ENCODE measurements at places on chromosomes 1 and 21.

GRCh38 chr1:243487036-243487648 is 231.3 kb downstream of the SDCCAG8 start:
- no peak for DNase-seq

DNA sequence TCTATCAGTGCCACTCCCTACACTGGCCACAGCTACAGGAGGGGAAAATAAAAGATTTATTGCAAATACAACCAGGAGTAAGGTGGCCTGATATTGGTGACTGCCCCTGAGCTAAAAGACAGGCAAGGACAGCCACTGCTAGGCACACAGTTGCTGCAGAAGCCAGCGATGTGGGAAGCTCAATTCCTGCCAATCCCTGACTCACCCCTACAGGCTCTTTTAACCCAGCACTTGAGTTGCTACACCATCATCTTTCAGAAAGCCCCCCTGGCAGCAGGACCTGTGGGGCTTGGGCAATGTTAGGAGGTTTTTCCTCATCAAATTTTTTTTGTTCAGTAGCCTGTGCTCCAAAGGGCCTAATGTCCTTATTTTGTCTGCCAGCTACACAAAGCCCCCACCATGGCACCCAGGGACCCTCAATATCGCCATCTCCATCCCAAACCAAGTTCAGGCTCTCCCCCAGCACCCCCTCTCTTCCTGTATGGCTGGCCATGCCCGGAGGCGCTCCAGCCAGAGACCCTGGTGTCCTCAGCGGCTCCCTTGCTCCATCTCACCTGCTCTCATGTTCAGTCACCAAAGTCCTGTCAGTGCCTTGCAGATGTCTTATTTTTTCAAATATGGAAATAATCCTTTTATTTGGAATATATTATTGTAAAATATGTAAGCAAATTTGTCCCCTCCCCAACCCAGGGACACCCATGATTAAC is 13.4 kb downstream of the CLEC20A start:
- no peak for DNase-seq

DNA sequence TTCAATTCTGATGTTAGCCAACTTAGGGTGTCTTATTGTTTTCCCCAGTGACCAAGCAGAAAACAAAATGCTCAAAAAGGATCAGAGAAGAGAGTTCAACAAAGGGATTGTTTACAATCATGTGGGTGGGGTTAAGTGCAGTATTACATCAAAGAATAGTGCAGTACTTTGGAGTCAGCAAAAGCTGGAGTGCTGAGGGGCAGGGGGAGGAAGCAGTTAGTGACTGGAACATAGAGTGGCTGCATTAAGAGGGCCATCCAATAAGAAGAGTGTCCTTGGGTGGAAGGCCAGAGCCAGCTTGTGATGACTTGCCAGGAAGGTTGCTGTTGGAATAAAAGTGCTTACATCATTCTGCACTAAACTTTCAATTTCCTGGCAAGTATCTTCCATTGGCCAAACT is 175.5 kb downstream of the CYYR1 start:
- no peak for DNase-seq

GRCh38 chr1:65964123-65964522 is 171.4 kb downstream of the PDE4B start:
- no peak for DNase-seq

- no peak for DNase-seq
These were observed 434 bp downstream of the EVA1B start for GRCh38 chr1:36322786-36323635.

GRCh38 chr1:11990303-11991032 is 10.2 kb downstream of the MFN2 start:
- no peak for DNase-seq

DNA sequence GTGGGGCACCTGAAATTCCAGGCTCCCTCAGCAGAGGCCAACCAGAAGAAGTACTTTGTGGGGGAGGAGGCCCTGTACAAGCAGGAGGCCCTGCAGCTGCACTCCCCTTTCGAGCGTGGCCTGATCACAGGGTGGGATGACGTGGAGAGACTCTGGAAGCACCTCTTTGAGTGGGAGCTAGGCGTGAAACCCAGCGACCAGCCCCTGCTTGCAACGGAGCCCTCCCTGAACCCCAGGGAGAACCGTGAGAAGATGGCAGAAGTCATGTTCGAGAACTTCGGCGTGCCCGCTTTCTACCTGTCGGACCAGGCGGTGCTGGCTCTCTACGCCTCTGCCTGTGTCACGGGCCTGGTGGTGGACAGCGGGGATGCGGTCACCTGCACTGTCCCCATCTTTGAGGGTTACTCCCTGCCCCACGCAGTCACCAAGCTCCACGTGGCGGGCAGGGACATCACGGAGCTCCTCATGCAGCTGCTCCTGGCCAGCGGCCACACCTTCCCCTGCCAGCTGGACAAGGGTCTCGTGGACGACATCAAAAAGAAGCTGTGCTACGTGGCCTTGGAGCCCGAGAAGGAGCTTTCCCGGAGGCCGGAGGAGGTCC is 634 bp downstream of the ACTRT2 start:
- DNase-seq: no peak

DNA sequence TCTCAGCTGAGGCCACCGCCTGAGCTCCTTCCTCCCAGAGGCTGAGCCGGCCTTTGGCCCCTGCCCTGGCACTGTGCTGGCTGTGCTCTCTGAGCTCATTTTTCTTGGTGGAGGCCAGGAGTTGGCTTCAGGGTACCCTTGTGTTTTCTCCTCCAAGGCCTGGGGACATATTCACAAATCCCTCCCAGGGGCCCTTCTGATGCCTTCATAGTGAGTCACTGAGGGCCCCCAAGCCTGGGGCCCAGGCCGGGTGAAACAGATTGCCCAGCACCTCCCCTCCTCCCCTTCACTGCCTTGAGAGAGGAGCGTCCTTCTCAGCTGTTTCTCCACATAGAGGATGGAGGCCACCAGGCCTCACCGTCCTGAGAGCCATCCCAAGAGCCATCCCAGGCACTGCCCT is 105.8 kb downstream of the SIK1 start:
- no peak for DNase-seq

GRCh38 chr1:219299420-219299819 is 125.7 kb downstream of the LYPLAL1 start:
- DNase-seq: no peak

DNA sequence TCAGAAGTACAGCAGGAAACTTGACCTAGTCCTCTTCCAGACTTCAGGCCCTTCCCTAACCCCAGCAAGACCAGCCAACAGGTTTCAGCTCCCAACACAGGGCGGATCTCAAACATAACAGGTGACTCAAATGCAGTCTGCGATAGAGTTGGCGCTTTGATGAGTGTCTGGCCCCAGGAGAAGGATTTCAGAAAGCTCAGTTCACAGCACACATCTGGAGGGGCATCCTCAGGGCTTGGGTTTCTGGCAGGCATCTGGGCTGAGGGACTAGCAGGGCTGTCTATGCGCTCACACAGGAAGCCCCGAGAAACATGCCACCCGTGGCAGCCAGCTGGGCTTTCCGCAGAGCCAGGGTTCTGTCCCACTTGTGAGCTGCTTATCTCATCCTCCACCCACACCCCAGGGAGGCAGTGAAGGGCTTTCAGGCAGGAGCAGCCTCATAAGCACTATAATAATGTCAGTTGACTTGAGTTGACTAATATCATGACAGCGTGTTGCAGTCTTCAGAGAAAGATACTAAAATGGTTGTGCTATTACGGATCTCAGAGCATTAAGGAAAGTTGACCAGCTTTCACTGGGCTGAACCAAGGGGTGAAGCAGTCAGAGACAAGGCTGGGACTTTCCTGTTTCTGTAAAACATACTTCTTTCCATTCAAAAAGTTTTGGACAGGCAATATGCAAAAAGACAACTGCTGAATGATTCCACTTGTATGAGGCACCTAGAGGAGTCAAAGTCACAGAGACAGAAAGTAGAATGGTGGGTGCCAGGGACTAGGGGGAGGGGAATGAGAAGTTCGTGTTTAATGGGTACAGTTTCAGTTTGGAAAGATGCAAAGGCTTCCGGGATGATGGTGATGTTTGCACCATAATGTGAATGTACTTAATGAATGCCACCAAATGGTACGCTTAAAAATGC is 233.0 kb upstream of the IRF2BP2 start:
- peak; percentile 49 for DNase-seq

GRCh38 chr21:17585875-17586450 is 26.7 kb downstream of the BTG3 start:
- peak; percentile 65 for DNase-seq

DNA sequence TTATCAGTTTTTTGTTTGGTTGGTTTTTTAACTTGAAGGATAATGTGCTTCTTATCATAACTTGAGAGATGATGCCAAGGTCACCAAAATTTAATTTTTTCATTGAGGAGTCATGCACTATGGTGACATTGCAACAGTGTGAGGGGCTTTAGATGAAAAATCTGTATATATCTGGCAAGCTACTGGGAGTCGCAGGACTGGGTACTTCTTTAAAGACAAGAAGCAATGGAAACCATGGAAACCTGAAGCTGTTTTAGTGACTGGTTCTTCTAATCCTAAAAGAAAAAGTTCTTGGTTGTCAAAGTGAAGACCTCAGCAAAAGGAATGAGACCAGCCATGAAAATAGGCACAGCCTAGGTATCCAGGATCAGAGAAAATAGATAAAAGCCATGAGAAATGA is 31.1 kb downstream of the ZC3H11B start:
- DNase-seq: no peak

GRCh38 chr1:184189361-184189760 is 137.8 kb downstream of the TSEN15 start:
- no peak for DNase-seq

DNA sequence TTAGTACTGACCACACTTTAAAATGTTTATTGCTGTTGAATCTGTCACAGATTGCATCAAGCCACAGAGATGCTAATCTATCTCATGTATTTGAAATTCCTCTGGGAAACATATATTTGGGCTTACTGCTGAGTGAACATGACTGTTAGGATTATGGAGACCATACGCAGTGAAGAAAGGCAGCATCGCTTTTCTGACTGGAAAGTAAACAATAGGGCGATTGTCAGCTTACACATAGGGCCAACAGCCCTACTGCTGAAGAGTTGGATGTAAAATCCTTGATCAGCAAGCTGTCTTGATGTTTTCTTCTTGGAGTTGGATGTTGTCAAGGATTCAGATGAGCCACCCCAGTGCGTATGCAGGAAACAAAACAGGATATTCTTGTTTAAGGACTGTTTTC is 368.7 kb upstream of the ADGRL2 start:
- no peak for DNase-seq

DNA sequence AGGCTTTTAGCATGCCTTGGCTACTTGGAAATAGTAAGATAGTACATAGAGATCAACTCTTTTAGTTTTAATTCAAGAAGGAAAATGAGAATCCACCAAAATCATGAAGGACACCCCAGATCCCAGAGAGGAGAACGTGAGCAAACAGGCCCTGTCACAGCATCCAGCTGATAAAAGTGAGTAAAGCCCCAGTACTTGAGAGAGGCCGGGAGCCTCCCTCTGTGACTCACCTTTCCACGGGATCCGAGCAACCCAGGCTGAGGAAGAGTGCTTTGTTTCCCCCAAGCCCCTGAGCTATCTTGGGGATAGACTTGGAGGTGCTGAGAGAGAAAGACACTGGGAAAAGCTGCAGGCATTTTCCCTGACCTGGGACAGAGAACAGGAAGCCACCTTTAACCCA is 238.6 kb downstream of the DUSP10 start:
- no peak for DNase-seq

DNA sequence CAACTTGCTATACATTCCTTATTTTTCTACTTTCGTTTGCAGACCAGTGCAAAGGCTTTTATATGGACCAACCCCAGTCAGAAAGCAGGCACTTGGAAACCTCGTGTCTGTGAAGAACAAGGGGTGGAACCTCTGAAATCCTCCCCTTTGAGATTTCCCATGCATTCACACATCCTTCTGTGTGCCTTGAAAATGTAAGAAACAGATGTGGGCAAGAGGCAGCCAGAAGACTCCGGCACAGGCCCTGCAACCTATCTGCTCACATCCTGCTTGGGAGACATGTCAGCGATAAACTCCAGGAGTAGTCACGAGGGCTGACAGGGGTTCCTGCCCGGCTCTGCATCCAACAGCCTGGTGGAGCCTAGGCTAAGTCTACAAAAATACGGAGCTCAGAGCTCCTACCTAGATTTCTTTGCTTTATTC is 42.5 kb downstream of the ETS2 start:
- no peak for DNase-seq

GRCh38 chr1:234702342-234703000 is 92.5 kb upstream of the IRF2BP2 start:
- DNase-seq: no peak

- no peak for DNase-seq
These were observed 163.0 kb downstream of the ADGRL4 start for GRCh38 chr1:78843546-78843945.

GRCh38 chr1:75172556-75172955 is 38.4 kb downstream of the LHX8 start:
- no peak for DNase-seq

DNA sequence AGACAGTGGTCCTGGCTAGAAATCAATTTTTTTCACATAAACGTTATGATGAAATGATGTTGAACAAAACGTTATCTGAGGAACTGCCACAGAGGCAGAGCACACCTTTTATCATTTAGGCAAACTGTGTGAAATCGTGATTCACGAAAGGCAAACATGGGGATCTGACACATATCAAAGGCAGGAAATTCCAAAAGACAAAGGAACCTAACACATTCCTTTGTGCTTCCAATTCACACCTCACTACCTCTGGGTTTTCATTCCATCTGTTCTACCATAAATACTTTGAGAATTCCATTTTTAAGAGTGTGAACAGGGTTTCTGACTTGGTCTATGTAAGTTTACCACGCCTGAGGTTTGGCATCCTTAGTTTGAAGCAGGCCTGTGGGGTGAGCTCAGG is 119.5 kb upstream of the KRTAP19-8 start:
- DNase-seq: no peak

DNA sequence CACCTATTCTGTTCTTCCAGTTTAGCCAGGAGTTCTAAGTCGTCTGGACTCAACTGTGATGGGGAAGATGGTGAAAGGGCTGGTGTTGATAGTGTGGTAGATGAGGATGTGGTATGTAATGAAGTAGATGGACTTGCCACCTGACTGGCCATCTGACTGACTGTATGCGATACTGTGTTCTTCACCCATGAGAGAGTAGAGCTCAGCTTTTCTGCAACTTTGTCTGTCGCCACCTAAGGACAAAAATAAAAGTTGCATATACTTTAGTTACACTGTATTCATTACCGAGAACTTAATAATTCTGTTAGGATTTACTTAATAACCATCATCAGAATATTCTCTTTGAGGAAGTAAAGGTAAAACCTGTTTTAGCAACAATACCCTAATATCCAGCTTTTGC is 48.5 kb downstream of the EVI5 start:
- no peak for DNase-seq

- no peak for DNase-seq
These were observed 156.0 kb downstream of the RERE start for GRCh38 chr1:8661185-8662110.

GRCh38 chr1:157700732-157701131 is at the start of gene FCRL3:
FCRL3 (minus strand) TSS chr1:157700769; CDS start chr1:157700489, 280 bp downstream.
- DNase-seq: peak; percentile 23
